NCI-H187 treated with DMSO at 0.1 percent for 48 hours (cell line): ENCODE measurements at places on chromosomes 7 and 10.

DNA sequence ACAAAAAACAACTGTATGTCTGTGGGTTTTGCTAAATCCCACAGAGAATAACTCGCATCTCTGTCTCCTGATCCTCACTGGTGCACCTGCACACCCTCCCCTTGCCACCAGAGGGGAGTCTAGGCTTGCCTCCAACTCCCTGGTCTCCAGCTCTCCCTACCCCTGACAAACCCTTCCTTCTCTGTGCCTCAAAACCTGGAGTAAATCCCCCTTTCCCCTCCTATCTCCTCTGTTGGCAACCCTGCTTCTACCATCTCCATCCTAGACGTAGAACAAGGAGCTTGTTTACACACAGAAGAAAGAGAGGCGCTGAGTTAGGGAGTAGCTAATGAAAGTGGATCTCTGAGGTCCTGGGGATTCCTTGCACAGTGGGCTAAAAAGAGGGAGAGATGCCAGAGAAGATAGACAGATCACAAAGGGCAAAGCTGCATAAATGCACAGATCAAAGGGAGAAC lies 6.0 kb downstream of the MBLAC1 start:
- peak; percentile 29 for DNase-seq

- DNase-seq = no peak
These were observed 10.7 kb upstream of the FHIP2A start for GRCh38 chr10:114810926-114811325.

DNA sequence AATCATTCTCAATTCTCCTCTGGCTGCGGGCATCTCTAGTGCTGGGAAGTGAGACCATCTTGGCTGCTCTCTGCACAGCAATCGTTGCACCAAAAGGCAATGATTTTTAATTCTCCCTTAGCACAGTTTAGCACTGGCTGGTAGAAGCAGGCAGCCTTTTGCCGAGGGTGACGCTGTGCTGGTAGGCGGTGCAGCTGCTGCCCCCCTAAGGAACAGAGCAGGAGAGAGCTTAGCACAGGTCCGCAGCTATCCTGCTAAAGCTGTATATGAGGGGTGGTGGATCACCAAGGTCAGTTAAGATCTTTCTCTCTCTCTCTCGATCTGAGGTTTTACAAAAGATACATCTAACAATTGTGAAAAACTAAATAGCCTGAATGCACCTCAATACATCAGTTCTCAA lies 390.1 kb downstream of the GATA3 start:
- no peak for DNase-seq

GRCh38 chr10:43284341-43284910 lies 17.6 kb upstream of the RASGEF1A start:
- DNase-seq = no peak

DNA sequence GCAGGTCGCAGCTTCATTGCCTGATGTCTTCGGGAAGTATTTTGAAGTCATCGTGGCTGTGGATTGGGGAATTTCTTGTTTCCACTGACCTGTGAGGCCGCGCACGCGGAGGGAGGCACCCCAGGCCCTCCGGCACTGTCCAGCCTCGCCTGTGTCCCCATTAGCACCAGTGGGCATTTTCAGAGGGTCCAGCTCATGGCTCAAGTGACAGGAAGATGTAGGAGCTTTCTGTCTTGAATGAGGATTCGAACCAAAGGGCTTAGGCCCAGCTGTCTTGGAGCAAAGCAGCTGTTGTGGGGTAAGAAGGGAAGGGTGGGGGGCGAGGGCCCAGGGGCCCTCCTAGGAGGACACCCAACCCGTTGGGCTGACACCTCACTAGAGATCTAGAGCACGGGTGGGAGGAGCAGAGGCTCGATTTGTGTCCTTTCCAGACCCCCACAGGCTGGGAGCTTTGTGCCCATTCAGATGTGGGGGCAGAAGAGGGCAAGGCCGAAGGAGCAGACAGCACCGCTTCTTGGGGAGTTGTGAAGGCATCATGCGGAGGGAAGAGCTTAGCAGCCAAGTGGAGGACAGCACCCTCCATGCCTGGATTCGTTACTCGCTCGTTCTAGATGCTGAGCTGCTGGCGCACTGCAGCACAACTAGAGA lies 914 bp downstream of the ZNF37A start:
- DNase-seq = no peak

DNA sequence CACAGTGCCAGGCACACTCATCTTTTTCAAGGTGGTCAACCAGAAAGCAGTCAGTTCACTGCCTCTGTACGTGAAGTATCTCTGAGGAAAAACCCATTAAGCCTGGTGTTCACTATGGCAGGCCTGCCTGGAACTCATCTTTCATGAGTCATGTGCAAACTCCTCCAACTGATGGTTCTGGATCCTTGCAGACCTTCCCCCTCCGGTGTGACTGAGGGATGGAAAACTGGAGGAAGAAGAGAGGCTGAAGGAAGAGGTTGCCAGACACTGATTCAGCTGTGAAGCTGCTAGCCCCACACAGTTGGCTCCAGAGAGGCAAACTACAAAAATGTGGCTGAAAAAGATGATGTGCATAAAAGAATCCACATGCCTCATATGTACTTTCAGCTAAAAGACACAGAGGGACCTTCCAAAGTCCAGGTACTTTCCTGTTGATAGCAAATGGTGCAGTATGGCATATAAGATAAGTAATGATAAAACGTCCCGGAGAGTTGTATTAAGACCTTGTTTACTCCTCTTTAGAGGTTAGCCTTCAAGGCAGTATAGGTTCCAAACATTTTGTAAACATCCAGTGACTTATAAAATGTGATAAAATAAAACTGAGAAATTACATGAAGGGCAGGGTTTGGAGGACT lies 2.7 kb downstream of the CYP3A5 start:
- DNase-seq = no peak

DNA sequence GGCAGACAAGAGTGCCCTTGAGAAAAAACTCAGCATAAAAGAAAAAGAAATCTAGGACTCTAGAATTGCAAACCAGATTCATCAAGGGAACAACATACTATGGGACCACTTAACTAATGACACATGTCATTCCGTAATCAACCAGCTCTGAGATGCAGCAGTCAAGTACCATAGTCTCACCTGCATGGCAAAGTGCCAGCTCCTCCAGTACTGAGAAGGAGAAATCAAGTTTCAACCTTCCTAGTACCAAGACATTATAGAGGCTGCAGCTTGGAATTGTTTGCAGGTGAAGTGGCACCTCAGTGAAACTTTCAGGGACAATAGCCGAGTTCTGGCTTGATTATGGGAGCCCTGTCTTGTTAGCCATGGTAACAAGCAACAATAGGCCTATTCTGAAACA lies 11.5 kb downstream of the STEAP1 start:
- DNase-seq = no peak

GRCh38 chr7:2758673-2759616 lies 70.9 kb downstream of the AMZ1 start:
- DNase-seq = no peak

DNA sequence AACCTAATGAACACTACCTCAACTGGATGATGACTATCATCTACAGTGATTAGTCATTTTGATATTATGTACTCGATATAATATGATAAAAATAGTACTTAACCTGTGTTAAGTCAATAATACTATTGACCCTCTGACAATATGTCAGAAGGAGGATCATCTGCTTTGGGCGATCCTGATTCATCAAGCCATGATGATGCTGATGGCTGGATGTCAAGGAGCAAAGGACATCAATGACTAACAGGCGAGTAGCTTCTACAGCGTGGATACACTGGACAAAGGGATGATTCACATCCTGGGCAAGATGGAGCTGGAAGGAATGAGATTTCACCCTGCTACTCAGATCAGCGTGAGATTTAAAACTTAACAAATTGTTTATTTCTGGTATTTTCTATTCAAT lies 94.4 kb upstream of the SKAP2 start:
- no peak for DNase-seq

DNA sequence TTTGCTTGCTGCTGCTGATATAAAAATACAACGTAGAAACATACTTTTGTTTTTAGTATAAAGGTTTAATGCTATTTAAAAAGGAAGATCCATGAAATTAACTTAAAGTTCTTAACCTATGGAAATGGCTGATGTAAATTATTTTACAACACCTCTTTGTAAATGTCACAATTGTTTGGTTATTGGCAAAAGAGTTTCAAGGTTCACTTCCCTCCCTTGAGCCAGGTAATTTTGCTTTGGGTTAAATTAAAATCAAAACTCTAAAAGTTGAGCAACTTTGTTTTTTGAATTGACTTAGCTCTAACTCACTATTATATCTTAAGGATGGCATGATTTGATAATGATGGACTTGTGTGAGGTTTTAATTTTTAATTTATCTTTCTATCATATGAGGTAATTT lies 39.2 kb upstream of the CYP2C18 start:
- no peak for DNase-seq

GRCh38 chr7:94943134-94943533 lies 35.7 kb downstream of the PPP1R9A start:
- no peak for DNase-seq

GRCh38 chr10:30284865-30285594 lies 64.0 kb downstream of the MTPAP start:
- DNase-seq = no peak

DNA sequence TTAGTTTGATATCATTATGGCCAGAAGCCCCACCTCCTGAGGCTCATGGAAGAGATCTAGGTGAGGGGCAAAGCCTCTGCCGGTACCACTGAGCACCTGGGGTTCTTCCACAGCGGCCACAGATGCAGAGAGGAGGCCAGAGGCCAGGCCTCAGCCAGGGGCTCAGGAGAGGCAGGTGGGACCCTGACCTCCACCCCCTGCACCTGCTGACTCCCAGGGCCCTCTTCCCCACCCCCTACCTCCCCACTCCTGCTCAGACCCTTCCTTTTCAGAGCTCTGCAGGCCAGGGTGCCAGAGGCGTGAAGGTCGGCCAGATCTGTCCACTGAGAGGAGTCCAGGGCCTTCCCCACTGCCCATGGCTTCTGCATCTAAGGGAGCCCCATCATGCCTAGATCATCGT lies 178.7 kb upstream of the PPP2R2D start:
- no peak for DNase-seq

- no peak for DNase-seq
These were observed 15.5 kb downstream of the FAM241B start for GRCh38 chr10:69645296-69646184.

GRCh38 chr7:27868131-27868550 lies 128.2 kb downstream of the TAX1BP1 start:
- DNase-seq = no peak

GRCh38 chr10:68047122-68047521 lies 28.0 kb downstream of the HERC4 start:
- DNase-seq = no peak

- DNase-seq = no peak
These were observed 347.7 kb downstream of the GLRX3 start for GRCh38 chr10:130483691-130484467.

GRCh38 chr10:28952523-28952922 lies 275.2 kb downstream of the BAMBI start:
- no peak for DNase-seq

DNA sequence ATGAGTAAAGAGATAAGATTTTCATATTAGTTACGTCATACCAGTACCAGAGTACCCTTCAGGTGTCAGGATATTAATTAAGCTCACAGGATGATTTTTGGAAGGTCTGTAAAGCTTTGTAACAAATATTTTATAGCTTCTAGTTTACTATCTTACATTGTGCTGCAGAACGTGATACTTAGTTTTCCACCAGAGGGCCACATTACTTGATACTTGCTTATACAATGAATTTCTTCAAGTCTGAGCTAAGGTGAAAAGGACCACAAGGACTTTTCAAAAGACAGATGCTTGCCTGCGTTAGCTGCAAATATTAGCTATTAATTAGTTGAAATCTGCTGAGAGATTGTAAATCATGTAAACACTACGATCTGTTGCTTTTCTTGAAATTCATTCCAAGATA lies 12.2 kb downstream of the FOXP2 start:
- DNase-seq = peak; percentile 40

GRCh38 chr7:91504919-91505318 lies 240.7 kb downstream of the FZD1 start:
- DNase-seq = no peak

GRCh38 chr10:17375936-17376584 lies 78.3 kb downstream of the ST8SIA6 start:
- no peak for DNase-seq

GRCh38 chr7:155533827-155534690 lies 12.3 kb downstream of the CNPY1 start:
- DNase-seq = no peak

- no peak for DNase-seq
These were observed 2.3 kb upstream of the FZD9 start for GRCh38 chr7:73431041-73431835.

GRCh38 chr7:156353352-156353751 lies 287.2 kb upstream of the RNF32 start:
- no peak for DNase-seq
